ENCODE measurements at places on chromosomes 5 and 9. TPM values are rescaled to one million over a fixed set of nuclear protein-coding genes. Genes with fewer than 3 reads are reported as not detected.

GRCh38 chr5:108735790-108736189, 11.9 kb upstream of the FER start:
- DNase-seq, result no peak

GRCh38 chr9:18045326-18045725, 428.6 kb upstream of the ADAMTSL1 start:
- DNase-seq, result no peak

DNA sequence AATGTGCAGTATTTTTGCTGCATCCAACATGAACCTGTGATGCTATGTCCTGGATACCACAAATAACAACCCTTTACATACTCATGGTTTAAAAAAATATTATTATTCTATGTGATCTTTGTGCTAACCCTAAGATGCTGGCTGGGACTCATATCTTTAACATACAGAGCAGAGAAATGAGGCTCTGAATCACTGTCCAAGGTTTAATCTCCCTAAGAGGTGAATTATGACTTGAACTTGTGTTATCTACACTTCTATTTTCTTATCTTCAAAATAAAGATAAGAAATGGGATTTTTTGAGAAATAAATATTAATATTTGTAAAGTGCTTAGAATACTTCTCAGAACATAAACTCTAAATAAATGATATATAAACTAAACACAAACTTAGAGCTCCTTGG, 68.8 kb upstream of the GRIA1 start:
- DNase-seq, result no peak

- no peak for DNase-seq
Measured at GRCh38 chr5:169149317-169149716, 151.6 kb downstream of the SLIT3 start.

SLIT3 gene
- total RNA-seq, result 83.6 TPM

DNA sequence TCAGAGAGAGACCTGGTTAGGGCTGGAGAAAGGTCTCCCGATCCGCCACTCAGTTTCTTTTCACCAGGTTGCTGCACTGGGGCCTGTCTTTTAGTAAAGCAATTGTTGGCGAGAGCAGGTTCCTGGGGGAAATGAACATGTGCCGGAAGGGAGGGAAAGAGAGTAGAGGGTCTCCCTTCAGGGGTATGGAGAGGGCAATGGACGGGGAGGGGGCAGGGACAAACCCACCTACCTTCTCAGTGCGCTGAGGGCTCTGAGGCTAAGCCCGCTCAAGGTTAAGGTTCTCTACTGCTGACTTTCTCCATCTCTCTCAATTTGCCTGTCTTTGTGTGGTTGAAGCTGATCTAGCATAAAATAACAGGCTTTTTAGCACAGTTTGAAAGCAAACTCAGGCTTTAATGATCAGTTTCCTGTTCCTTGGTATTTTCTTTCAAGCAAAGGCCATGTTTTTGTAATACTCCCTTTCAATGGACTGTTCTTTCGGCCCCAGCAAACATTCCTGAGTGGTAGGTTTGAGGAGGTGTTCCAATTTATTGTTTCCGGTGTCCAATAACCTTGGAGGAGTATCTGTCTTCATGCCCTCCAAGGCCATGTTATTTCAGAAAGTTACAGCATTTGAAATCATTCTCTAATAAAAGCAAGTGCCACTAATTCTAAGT, 25.5 kb upstream of the TRAF1 start:
- DNase-seq, result no peak

DNA sequence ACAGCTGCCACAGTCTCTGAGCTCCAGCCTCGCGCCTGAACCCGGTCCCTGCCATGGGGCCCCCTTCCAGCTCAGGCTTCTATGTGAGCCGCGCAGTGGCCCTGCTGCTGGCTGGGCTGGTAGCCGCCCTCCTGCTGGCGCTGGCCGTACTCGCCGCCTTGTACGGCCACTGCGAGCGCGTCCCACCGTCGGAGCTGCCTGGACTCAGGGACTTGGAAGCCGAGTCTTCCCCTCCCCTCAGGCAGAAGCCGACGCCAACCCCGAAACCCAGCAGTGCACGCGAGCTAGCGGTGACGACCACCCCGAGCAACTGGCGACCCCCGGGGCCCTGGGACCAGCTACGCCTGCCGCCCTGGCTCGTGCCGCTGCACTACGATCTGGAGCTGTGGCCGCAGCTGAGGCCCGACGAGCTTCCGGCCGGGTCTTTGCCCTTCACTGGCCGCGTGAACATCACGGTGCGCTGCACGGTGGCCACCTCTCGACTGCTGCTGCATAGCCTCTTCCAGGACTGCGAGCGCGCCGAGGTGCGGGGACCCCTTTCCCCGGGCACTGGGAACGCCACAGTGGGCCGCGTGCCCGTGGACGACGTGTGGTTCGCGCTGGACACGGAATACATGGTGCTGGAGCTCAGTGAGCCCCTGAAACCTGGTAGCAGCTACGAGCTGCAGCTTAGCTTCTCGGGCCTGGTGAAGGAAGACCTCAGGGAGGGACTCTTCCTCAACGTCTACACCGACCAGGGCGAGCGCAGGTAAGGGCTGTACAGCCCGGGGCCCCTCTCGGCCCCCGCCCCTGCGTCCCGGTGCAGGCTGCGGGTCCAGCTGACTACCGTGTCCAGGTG, 509 bp downstream of the LVRN start:
- DNase-seq, result no peak
